ENCODE measurements at places on chromosomes 11 and 22.

DNA sequence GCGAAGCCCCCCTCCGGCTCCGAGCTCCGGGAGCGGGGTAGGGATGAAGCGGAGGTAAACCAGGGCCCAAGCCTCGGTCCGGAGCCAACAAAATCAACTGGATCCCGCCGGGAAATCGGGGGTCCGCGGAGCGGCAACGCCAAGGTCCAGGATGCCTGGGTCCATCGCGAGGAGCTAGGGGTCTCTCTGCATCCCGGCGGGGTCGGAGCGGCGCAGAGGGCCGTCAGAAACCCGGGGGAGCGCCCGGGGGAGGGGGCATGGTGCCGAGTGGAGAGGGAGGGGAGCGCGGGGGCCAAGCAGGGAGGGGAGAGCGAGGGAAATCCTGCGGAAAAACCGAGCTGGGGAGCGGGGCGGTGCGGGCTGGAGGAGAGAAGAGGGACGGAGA, 51.8 kb downstream of the SLC22A12 start:
- DNase-seq = no peak

DNA sequence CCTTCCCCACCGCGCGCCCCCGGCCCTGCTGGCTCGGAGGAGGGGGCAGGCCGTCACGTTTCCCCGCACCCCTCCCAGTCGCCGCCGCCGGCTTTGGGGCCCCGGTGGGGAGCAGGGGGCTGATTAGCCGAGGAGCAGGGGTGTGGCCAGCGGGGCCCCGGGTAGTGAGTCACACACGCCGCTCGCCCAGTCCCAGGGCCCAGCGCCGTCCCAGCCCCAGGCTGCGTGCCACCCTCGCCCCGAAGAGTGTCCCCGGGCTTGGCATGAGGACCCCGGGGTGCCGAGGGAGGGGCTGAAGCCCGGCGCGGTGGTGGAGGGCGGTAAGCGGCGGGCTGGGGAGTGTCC, 34.4 kb downstream of the PRDM11 start:
- DNase-seq = peak; percentile 6

DNA sequence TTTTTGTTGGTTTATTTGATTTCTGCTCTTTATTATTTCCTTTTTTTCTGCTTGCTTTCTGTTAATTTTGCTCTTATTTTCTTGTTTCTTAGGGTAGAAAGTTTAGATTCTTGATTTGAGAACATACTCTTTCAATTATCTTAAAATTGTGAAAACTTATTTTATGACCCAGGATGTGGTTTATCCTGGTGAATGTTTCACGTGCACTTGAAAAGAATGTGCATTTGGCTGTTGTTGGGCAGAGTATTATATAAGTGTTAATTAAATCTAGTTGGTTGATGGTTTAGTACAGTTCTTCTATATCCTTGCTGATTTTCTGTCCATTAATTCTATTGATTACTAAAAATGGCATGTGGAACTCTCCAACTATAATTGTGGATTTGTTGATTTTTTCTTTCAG, 66.9 kb upstream of the NARS2 start:
- no peak for DNase-seq

- DNase-seq = no peak
Observed at GRCh38 chr11:69475866-69476471, 5.5 kb upstream of the LINC01488 start.

Data from activated CD8-positive, alpha-beta memory T cell treated with anti-CD3 and anti-CD28 coated beads for 4 hours (primary cell).